Head of caudate nucleus (tissue), 42 donors: ENCODE measurements at places on chromosomes 13 and 19.

DNA sequence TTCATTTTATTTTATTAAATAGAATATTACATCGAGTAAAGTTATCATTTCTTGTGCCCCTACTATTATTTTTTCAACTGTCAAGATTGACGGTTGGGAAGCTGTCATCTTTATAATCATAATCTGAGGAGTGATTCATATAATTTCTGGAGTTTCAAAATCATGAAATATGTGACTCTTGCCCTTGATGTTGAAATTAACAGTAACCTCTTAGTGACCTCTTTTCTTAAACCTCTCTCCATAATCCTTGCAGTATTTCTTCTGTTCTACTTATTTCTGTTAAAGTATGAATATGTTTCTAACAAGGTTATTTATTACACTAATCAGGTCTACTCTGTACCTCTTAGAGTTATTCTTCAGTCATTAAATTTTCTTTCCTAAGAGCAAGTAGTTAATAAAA, 663.8 kb downstream of the LIG4 start:
- DNase-seq: no peak

- no peak for DNase-seq
These were observed 9.8 kb upstream of the ARRDC2 start for GRCh38 chr19:17997969-17998826.

DNA sequence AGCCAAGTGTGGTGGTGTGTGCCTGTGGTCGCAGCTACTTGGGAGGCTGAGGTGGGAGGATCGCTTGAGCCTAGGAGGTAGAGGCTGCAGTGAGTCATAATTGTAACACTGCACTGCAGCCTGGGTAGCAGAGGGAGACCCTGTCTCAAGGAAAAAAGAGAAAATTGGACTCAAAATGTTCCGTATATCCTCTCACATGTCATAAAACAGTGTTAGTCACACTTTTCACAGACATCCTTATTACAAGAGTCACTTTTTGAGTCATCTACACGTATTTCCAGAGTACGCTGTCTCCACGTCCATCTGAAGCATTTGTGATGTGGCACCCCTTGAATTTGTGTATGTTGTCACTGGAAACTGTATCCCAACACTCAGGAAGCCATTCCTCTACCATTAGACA, 133.0 kb downstream of the SIPA1L3 start:
- no peak for DNase-seq

- DNase-seq: no peak
These were observed 35.8 kb downstream of the TGDS start for GRCh38 chr13:94560116-94560515.

GRCh38 chr13:111213964-111214726, 99.0 kb downstream of the ARHGEF7 start:
- DNase-seq: no peak

DNA sequence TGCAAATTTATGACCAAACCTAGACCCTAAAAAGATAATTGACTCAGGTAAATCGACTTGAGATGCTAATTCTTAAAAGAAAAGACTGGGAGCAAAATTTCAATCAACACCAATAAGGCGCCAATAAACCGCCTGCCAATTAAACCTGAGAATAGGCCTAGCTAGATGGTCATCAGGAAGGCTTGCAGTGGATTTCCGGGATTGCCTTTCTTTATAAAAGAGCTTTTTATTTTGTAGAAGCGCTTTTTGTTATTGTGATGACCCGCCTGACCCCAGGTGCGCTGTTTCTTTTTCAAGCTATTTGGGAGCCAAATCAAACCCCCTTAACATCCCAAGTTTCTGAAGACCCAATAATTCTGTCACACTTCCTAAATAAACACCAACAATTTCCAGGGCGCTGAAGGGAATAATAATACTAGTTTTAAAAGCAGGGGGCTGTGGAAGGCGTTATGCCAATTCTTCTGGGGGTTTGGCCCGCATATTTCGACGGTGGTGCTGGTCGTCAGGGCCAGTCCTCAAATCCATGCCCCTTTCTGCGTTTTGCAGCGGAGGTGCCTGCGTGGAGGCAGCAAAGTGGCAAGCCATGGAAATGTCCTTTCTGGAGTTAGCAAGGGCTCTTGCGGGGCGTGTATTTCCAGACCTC, 2.9 kb upstream of the ZIC5 start:
- DNase-seq: no peak

DNA sequence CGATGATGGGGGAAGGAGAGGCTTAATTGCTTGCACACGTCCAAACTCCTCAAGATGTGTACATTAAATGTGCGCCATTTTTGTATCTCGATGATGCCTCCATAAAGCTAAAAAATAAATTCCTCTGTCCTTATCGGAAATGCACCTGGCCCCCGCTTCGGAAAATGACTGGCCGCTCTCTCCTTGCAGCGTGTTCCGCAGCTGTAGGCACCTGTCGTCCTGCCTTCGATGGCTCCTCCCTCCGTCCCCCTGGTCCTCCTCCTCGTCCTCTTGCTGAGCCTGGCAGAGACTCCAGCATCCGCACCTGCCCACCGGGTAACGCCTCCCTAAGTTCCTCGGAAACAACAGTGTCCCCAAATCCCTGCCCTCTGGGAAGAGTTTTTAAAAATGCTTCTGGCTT, 1.1 kb downstream of the GALP start:
- DNase-seq: no peak

GRCh38 chr19:29724746-29725145, 9.7 kb upstream of the C19orf12 start:
- no peak for DNase-seq

GRCh38 chr19:39599116-39599515, 3.2 kb upstream of the LGALS13 start:
- DNase-seq: no peak

DNA sequence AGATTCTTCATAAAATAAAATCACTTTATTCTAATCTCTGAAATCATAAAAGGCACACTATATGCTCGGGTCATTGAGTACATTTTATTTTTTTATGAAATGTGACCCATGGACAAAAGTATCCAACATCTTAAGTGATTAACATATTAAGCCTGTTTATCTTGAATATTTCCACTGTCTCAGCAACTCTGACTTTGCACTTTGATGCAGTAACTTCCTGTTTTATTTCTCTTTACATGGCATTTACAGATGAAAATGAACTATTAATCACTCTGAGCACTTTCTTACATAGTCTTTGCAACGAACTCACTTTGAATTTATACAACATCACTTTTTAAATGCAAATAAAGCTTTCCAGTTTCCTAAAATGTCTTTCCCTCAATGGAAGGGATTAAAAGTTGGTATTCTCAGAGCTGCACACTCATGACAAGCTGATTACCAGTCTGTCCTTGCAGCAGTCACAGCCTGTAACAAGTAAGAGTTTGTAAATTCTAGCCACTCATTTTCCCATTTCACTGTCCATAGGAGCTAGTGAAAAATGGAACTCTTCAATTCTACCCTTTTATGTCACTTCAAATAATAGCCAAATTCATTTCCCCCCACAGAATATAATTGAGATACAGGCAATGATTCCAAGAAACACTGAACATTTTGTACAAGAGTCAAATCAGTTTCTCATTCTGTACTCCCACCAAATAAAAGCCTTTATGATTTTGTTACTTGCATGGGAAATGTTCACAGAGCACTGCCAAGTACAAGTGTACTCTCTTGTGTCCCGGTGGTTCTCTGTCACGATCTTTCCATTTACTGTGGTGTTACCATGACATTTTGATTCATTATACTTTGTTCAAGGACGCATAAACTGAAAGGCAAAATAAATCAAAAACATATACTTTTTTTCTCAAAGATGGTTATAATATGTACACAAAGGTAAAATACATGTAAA, 1968.9 kb downstream of the PCDH9 start:
- DNase-seq: no peak

- DNase-seq: peak; percentile 92
These were observed at the start of gene APLP1 for GRCh38 chr19:35868172-35868822. TSS of gene APLP1 (plus strand) at chr19:35868574. CDS start at chr19:35868637, 63 bp downstream.

DNA sequence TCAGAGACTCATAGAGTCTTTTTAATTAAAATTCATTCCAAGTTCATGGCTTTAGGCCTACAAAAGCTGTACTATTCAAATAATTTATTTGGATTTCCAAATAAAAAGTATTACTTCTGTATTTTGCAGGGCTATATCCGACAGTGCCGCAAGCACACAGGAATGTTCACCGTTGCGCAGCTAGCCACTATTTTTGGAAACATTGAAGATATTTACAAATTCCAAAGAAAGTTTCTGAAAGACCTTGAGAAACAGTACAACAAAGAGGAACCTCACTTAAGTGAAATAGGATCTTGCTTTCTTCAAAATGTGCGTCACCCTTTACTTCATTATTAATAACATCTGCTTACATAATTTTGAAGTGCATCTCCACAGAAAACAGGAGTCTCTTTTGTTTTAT, 20.5 kb upstream of the C1QTNF9 start:
- DNase-seq: no peak

GRCh38 chr19:3380829-3381228, 14.4 kb downstream of the NFIC start:
- no peak for DNase-seq

DNA sequence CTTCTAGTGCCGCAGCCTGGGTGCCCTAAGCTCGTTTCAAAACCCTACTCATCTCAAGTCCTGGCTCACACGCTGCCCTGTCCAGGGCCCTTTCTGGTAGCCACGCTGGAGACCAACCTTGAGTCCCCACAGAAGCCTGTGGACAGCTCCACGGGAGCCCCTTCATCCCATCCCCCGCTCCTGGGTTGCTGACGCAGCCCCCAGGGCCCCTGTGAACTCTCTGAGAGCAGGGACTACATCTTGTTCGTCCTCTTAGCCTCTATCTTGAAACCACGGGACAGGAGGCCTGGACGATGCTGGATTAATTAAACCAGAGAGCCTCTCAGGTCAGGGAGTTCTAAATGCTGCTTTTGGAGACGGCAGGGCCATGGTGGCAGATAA, 7.4 kb downstream of the MLLT1 start:
- no peak for DNase-seq

GRCh38 chr19:36101550-36102327, 9.2 kb upstream of the OVOL3 start:
- DNase-seq: no peak

- no peak for DNase-seq
These were observed 6.4 kb downstream of the IRS2 start for GRCh38 chr13:109779876-109780510.

DNA sequence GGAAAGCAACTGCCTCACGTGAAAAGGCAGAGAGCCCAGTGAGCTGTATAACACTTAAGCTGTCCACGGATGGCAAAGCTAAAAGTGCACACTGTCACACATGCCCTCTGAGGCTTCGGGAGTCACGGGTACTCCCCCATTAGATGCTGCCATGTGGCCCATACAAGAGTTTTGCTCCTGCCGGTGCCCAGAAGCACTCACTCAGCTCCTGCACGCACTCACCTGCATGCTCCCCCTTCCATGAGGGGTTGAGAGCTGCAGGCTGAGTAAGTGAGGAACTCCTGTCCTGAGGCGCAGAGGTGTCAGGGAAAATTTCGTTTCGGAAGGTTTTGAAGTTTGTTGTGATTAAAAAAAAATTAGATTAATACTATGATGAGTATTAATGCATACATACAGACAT, 939.2 kb upstream of the ATXN8OS start:
- no peak for DNase-seq
